ENCODE measurements at places on chromosomes 12 and 14.

- DNase-seq = no peak
Observed at GRCh38 chr14:50026396-50026795, 90.0 kb downstream of the VCPKMT start.

- no peak for DNase-seq
Observed at GRCh38 chr12:131147894-131148293, 194.2 kb downstream of the ADGRD1 start.

- DNase-seq = no peak
Observed at GRCh38 chr12:11795192-11795912, 145.9 kb downstream of the ETV6 start.

DNA sequence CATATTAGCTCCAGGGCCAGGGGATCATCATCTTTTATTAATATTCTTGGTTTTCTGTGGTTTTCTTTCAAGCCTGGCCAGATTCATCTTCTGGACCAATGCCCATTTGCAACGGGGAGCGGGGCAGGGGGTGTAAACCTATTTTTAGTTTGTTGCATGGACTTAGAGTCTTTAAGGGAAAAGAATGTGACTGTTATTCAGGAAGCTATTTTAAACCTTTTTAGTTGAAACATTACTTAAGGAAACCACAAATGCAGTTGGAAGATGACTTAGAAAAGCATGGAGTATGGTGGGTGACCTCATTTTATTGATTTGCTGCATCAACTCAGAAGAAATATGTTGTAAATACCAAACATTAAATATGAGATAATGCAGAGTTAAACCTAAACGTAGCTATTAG lies 368.4 kb upstream of the E2F7 start:
- DNase-seq = no peak

DNA sequence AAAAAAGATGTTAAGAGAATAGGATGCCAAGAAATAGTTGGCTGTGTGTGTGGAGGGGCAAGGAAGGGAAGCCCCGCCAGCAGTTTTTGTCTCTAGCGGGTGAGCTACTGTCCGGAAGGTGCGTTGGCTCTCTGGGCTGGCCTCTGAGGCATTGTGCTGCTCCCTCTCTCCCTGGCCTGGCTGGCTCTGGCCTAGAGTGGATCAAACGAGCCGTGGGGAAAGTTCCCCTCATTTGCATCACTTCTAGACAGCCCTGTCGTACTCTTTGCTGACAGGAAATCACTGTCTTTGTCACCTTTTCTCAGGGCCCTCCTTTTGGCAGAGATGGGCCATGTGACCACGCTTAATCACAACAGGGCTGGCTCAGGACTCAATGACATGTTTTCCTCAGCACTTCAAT lies 236.1 kb upstream of the NPAS3 start:
- no peak for DNase-seq

DNA sequence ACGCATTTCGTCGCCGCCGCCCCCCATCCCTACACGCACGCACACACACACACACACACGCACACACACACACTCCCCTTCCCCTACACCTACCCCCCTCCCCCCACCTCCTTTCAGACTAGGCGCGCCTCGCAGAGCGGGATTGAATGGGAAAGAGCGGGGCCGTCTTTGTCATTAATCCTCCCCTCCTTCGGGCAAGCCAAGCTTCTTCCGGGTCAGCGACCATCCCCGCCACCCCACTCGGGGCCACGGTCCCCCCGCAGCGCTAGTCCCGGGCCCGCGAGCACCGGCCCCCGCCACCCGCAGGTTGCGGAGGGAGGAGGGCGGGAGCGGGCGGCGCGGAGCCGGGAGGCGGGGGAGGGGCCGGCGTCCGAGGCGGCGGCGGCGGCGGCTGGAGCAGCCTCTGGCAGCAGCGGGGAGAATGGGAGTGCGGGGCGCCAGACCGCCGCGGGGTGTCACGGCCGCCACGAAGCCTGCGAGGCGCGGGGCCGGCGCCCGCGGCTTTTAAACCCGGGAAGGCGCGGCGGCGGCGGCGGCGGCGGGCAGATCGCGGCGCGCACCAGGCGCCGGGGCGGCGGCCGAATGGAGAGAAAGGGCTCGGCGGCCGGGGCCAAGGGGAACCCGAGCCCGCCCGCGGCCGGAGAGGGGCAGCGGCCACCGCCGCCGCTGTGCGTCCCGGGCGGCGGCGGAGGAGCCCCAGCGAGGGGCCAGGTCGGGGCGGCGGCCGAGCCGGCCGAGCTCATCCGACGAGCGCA lies at the start of gene TTC9:
TSS of gene TTC9 (plus strand) at position 369 of the 755 bp plus-strand sequence. CDS start at position 583, 214 bp downstream.
- DNase-seq = no peak

DNA sequence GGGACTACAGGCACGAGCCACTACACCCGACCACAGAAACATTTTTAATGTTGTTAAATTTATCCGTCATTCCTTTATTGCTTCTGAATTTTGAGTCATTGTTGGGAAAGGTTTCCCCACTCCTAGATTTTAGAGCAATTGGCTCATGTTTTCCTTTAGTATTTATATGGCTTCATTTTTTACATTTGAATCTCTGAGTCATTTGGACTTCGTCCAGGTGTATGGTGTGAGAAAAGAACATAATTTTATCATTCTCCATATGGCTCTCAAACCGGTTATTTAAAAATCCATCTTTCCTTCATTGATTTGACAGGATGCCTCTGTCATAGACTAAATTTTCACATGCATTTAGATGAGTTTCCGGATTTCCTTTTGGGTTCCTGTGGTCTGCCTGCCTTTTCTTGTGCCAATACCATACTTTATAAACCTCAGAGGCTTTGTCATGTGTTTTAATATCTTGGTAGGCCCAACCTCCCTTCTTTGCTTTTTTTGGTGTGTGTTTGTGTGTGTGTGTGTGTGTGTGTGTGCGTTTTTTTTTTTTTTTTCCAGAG lies 30.9 kb downstream of the LRTM2 start:
- DNase-seq = no peak

GRCh38 chr14:97306133-97306759 lies 509.1 kb downstream of the VRK1 start:
- DNase-seq = no peak

- DNase-seq = peak; percentile 50
Observed at GRCh38 chr14:55807053-55807880, 227.3 kb downstream of the KTN1 start.

DNA sequence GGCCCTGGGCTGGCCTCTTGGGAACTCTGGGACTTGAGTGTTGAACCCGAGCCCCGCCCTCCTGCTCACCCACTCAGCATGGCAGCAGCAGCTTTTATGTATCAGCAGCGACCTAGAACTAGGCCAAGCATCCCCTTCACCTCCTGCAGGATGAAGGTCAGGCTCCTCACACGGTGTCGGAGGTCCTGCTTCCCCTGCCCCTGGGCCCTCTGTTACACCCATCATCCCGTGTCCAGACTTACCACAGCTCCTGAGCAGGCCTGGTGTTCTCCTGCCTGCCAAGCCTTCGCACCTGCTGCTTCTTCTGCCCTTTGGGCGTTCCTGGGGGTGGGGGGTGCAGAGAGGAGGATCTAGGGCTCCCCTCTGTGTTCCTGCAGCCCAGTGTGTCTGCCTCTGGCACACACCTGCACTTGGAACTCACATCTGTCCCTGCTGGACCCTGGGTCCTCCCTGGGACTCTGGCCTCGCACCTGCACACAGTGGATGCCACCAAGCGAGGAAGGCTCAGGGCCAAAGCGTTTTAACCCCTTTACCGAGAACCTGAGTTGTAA lies 80.3 kb downstream of the PAPOLA start:
- DNase-seq = no peak

GRCh38 chr14:56357428-56357827 lies 222.2 kb upstream of the TMEM260 start:
- DNase-seq = no peak

DNA sequence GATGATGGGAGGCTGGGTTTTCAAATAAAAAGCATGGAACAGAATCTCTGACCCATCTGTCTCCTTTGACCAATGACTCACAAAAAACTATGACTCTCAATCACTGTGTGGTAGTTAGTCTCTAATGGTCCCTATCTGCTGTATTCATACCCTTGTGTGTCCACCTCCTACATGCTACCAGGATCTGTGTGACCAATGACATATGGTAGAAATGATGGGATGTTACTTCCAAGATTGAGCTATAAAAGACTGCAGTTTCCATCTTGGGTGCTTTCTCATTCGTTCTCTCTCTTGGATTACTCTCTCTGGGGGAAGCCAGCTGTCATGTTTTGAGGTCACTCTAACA lies 144.7 kb upstream of the BTG1 start:
- no peak for DNase-seq

DNA sequence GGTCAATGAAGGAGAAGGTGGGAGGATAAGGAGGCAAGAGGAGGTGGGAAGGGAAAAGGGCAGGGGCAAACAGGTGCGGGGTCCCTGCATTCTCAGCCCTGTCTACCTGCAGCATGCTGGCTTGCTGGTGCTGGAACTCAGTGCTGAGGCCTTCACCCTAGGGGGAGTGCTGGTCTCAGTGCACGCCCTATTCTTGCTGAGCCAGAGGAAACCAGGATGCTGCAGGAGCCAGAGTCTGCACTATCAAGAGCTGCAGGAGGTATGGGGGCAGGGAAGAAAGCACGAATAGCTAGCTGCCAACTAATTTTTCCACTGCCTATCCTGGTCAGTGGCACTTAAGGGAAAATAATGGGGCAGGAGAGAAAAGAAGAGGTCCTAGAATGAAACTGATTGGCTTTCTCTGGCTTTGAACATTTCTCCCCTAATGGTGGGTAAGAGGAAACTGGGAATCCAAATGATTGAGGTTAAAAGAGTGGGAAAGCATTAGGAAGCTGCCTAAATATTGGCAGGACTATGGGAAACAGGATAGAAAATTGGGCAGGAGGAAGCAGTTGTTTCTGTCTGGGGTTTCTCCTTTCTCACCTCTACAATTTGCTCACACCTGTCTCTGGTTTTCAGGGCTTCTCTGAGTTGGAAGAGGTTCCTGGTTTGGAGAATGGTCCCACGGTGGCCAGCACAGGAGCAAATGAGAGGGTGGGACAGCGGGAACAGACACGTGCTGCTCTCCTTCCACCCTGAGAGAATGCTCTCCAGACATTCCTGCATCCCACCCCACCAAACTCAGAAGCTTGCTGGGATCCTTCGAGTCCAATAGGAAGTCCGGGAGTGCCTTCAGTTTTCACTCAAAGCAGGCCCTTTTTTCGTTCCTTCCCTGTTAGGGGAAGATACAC lies 1.9 kb downstream of the TMEM253 start:
- DNase-seq = no peak

GRCh38 chr12:77940011-77940423 lies 109.3 kb downstream of the NAV3 start:
- DNase-seq = no peak

DNA sequence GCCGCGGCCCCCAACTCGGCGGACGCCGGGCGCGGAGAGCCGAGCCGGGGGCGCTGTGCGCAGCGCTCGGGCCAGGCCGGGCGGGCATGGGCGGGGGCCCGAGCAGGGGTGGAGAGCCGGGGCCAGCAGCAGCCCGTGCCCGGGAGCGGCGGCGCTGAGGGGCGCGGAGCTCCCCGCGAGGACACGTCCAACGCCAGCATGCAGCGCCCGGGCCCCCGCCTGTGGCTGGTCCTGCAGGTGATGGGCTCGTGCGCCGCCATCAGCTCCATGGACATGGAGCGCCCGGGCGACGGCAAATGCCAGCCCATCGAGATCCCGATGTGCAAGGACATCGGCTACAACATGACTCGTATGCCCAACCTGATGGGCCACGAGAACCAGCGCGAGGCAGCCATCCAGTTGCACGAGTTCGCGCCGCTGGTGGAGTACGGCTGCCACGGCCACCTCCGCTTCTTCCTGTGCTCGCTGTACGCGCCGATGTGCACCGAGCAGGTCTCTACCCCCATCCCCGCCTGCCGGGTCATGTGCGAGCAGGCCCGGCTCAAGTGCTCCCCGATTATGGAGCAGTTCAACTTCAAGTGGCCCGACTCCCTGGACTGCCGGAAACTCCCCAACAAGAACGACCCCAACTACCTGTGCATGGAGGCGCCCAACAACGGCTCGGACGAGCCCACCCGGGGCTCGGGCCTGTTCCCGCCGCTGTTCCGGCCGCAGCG lies 639 bp downstream of the FZD10 start:
- DNase-seq = no peak

- DNase-seq = no peak
Observed at GRCh38 chr14:76834241-76834661, 8.0 kb downstream of the LRRC74A start.

DNA sequence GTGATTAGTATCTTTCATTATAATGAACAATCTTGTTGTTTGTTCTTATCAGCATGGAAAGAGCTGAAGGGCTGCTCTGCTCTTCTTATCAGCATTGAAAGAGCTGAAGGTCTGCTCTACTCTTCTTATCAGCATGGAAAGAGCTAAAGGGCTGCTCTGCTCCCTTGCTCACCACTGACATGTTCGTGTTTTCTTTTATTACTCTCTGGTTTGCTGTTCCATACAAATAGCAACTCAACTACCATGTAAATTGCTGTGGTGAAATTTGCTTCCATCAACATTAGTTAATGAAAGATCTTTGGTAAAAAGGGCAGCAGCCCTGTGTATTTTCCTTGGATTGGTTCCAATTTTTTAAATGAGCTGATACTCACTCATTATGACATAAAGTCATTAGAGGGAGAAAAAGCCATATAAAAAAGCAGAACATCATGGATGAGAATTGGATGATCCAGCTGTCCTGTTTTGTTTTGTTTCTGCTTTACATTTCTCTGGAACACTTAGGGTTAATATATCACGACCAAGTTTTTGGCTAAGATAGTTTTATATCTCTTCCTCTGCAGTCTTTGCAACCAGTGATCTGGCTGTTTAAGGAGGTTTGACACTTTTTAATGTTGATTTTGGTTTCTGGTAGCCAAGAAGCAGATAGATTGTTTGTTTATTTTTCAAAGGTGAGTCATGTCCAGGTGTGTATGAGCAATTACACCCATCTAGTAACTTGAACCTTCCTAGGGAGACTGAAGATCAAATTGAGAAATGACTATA lies 356.6 kb downstream of the CEP128 start:
- peak; percentile 86 for DNase-seq

- no peak for DNase-seq
Observed at GRCh38 chr14:21258005-21258888, 11.0 kb downstream of the HNRNPC start.

- no peak for DNase-seq
Observed at GRCh38 chr12:76074701-76075336, 9.7 kb downstream of the NAP1L1 start.

- DNase-seq = peak; percentile 46
Observed at GRCh38 chr12:47207829-47208248, 128.1 kb upstream of the AMIGO2 start.

DNA sequence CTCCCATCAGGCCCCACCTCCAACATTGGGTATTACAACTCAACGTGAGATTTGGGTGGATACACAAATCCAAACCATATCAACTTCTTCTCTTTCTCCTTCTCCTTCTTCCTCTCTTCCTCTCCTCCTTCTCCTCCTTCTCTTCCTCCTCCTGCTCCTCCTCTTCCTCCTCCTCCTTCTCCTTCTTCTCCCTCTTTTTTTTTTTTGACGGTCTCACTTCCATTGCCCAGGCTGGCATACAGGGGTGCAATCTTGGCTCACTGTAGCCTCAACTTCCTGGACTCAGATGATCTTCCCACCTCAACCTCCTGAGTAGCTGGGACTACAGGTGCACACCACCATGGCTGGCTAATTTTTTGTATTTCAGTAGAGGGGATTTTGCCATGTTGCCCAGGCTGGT lies 11.4 kb upstream of the NUBPL start:
- no peak for DNase-seq

DNA sequence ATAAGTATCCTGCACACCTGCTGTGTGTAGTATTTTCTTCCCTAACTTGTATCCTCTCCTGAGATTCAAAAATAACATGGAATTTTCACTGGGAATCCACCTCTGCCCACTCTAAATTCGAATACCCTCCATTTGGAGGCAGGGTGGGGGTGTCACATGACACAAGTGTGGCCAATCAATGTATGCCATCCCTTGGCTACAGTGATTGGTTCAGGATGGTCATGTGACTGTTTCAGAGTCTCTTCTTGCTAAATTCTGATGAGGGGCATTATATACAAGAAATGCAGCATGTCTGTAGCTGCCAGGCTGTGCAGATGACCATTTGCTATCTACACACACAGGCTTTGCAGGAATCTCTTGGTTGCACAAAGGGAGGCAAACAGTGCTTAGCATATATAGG lies 86.8 kb upstream of the TMEM132C start:
- no peak for DNase-seq
